Diencephalon (tissue), 1 donor: ENCODE measurements at places on chromosomes 6 and 20. TPM values are rescaled to one million over a fixed set of nuclear protein-coding genes. Genes with fewer than 3 reads are reported as not detected.

The TRIM15 gene
- total RNA-seq = not detected

The SAMD5 gene
- total RNA-seq = 26.3 TPM

The RAB23 gene
- 37.6 TPM for total RNA-seq

The SLC35F1 gene
- 121 TPM for total RNA-seq

The SMLR1 gene
- total RNA-seq = not detected

The EYA4 gene
- total RNA-seq = 3.5 TPM

The CDH22 gene
- 5.1 TPM for total RNA-seq

The GATA5 gene
- total RNA-seq = not detected

The WFDC12 gene
- not detected for total RNA-seq

The IP6K3 gene
- total RNA-seq = 0.46 TPM

The BTNL2 gene
- total RNA-seq = not detected

The UBE3D gene
- total RNA-seq = 27.2 TPM

The TPX2 gene
- total RNA-seq = 11.3 TPM

The SLC26A8 gene
- total RNA-seq = 9.0 TPM

The KCNG1 gene
- total RNA-seq = 22.8 TPM
